ENCODE measurements at places on chromosomes 7 and 10.
A peak's percentile ranks its signal among the peaks of the same experiment; 100 is the strongest.

- DNase-seq: no peak
Measured at GRCh38 chr7:140358412-140359051, 39.8 kb downstream of the SLC37A3 start.

DNA sequence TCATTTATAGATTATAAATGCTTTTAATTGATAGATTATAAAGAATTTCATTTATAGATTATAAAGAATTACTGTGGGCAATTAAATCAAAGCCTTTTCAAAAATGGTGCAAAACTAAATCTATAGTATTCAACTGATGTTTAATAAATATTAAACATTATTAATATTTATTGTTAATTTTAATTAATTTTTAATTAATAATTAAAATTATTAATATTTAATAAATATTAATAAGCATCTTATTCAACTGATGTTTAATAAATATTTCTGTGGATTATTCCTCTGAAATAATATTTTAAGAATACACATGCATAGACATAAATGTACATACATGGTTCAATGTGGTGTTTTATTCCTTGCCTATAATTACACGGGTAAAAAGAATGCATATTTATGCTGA is 346.8 kb downstream of the PCDH15 start:
- DNase-seq: no peak

- no peak for DNase-seq
Measured at GRCh38 chr7:159068893-159069448, 75.7 kb downstream of the VIPR2 start.

- DNase-seq: no peak
Measured at GRCh38 chr7:34486371-34486770, 171.6 kb upstream of the NPSR1 start.

- DNase-seq: no peak
Measured at GRCh38 chr7:5396542-5396941, 27.1 kb downstream of the TNRC18 start.

GRCh38 chr7:134922720-134923704 is 63.3 kb upstream of the AGBL3 start:
- no peak for DNase-seq

DNA sequence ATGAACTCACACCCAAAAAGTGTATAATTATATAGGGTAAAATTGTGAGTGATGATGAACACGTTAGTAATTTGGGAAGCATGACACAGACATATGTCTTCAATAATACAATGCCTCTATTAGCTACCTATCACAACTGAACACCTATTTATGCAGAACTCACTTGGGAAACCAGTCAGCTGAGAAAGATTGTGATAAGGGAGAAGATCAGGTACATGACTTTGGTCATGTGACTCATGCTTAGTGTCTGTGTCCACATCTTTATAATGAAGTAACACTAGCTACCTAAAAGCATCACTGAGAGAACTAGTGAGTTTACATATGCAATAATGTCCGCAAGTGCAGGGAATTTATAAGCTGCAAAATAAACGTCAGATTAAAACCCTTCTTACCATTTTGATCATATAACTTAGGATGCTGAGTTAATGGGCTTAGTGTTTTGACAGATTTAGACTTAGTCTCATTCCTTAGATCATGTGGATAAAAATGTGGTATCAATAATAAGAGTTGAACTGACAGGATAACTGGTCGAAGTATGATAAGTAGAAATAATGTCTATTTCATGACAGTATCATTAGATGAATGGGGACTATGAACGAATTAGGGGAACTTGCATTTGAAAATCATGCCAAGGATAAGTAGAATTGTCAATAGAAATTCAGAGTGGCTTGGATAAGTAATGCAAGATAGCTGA is 11.6 kb downstream of the VWDE start:
- DNase-seq: no peak

- no peak for DNase-seq
Measured at GRCh38 chr10:110511734-110512449, 14.2 kb downstream of the DUSP5 start.

DNA sequence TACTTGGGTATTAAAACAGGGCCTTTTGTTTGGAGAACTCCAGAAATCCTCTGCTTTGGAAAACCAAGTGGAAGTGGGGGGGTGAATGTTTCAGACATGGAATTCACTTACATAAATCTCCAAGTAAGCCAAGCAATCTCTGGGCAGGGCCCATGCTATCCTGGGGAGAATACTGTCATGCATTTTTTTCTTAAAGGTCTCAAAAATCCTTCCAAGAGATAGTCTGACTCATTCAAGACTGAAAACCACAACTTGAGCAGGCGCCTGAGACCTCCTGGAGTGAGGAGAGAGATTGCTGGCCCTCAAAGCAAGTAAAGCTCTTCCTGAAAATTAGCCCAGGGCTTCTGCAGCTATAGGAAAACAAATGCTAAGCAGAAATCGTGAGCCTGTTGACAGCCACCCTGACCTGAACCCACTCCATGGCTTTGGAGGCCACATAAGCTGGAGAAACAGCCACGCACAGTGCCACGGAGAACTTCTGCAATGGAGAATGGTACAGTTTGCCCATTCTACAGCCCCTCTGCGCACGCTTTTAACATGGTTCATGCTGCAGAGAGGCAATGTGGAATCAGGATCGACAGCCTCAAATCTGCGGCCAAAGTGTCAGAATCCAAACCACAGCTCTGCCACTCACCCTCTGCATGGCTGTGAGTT is 203.1 kb upstream of the AUTS2 start:
- no peak for DNase-seq

DNA sequence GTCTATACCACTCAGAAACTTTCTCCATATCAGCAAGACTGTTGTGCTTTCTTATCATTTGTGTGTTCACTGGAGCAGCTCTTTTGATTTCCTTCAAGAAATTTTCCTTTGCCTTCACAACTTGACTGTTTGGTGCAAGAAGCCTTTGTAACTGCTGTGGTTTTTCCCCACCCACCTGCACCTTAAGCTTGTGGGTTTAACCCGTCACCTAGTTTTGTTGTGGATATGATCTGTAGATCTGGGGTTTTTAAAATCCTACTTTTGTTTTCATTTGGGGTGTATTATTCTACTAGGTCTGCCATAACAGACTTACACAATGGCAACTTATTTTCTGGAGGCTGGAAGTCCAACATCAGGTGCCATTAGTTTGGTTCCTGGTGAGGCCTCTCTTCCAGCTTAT is 30.5 kb upstream of the CHST3 start:
- no peak for DNase-seq

- peak; percentile 98 for DNase-seq
Measured at GRCh38 chr7:69962186-69963065, 364.2 kb downstream of the AUTS2 start.

DNA sequence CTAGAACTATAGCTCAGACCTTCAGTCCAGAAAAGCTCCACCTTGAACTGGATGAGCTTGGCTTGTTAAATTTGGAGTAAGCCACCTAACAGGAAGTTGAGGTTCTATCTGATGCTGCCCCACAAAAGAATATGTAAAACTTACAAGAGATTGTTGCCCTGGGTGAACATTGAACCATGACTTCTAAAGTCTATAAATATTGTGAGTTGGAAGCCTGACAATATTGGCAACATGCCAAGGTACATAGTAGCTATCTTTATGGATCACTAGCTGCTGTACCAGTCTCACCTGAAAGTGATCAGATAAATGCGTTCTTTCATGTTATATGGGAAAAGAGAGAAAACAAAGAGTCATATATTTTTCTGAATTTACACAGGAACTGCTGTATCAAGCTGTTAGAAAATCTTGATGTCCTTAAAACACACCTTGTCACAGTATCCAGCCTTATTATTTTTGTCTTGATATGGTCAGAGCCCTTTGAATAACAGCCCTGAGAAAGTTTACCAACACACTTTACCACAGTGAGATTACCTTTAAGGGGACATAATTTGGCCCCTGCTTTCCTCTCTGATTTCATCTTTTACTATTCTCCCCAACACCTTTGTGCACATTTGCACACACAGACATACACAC is 92.0 kb downstream of the LSMEM1 start:
- DNase-seq: peak; percentile 60

GRCh38 chr7:139915268-139915863 is 86.3 kb downstream of the TBXAS1 start:
- no peak for DNase-seq

- DNase-seq: no peak
Measured at GRCh38 chr7:84506151-84506550, 311.6 kb upstream of the SEMA3A start.

- DNase-seq: no peak
Measured at GRCh38 chr7:158344706-158345300, 242.8 kb downstream of the PTPRN2 start.

- DNase-seq: no peak
Measured at GRCh38 chr10:26448706-26449435, 10.7 kb downstream of the APBB1IP start.

DNA sequence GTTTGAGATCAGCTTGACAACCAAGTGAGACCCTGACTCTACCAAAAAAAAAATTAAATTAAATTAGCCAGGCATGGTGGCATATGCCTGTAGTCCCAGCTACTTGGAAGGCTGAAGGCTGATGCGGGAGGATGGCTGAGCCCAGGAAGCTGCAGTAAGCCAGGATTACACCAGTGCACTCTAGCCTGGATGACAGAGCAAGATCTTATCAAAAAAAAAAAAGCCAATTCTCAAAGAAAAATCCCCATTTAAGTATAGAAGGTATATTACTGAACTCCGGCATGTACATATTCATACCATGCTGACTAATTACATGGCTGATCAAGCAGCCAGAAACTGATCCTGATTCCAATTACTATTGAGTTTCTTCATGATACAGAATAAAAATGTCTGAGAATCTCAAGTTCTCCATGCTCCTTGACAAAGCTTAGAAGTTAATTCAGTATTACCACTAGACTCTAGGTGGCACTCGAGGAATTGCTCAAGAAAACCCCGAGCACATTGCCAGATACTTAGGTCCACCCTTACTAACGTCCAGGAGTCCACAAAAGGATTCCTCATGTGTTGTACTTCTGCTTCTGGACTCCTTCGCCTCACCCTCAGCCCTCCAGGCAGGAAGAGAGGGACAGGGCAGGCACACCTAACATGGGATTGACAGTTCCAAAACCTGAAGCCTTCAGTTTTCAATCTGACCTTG is 148.9 kb downstream of the PARD3 start:
- DNase-seq: no peak

GRCh38 chr10:115432188-115432819 is 339.1 kb downstream of the ATRNL1 start:
- DNase-seq: no peak

- DNase-seq: no peak
Measured at GRCh38 chr10:128542659-128543058, 416.4 kb upstream of the MKI67 start.

DNA sequence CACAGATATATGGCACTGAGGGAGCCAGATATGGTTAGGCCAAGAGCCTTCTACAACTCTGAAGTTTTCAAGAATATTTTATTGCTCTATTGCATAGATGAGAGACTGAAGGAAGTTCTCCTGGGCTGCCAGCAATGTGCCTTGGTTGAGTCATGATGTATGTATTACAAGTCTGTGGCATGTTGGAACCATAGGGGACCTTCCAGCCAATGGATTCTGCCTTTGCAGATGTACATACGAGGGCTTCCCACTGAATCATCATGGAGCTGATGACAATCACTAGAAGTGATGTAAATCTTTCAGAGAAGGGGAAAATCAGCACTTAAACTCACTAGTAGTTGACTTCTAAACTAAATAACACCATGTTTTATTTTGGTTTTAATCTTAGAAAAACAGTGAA is 419.5 kb downstream of the PHTF2 start:
- no peak for DNase-seq

- peak; percentile 85 for DNase-seq
Measured at GRCh38 chr7:140696680-140697446, at the start of gene NDUFB2. TSS of gene NDUFB2 (plus strand) at chr7:140696708. CDS start at chr7:140696745, 37 bp downstream.

- DNase-seq: no peak
Measured at GRCh38 chr10:74828946-74829345, 2.5 kb downstream of the KAT6B start.

DNA sequence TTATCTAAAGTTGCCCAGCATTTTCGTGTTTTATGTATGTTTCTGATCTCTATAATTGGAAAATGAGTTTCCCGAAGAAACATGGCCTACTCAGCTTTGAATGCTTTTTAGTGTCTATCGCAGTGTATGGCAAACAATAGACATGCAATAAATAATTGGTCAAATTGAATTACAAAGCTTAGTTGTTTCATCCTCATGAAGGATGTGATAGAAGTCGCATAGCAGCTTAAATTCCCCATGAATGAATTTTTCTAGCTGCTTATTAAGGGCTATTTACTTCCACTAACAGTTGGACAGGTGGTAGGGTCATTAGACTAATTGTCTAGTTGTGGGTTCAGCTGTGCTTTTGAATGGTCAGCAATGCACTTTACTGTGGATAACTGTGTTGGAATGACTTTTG is 467.3 kb upstream of the MBL2 start:
- no peak for DNase-seq

GRCh38 chr10:42755028-42755451 is 27.6 kb upstream of the BMS1 start:
- no peak for DNase-seq

- no peak for DNase-seq
Measured at GRCh38 chr7:129494041-129494440, 8.3 kb upstream of the SMKR1 start.

- no peak for DNase-seq
Measured at GRCh38 chr7:121002757-121003200, 14.3 kb downstream of the CPED1 start.

- no peak for DNase-seq
Measured at GRCh38 chr7:98713165-98713810, 96.2 kb downstream of the NPTX2 start.

GRCh38 chr10:97503406-97503805 is 4.7 kb downstream of the UBTD1 start:
- no peak for DNase-seq

GRCh38 chr10:66349726-66350125 is 576.1 kb upstream of the LRRTM3 start:
- no peak for DNase-seq

GRCh38 chr7:33685981-33686683 is 219.2 kb upstream of the BMPER start:
- DNase-seq: peak; percentile 89

DNA sequence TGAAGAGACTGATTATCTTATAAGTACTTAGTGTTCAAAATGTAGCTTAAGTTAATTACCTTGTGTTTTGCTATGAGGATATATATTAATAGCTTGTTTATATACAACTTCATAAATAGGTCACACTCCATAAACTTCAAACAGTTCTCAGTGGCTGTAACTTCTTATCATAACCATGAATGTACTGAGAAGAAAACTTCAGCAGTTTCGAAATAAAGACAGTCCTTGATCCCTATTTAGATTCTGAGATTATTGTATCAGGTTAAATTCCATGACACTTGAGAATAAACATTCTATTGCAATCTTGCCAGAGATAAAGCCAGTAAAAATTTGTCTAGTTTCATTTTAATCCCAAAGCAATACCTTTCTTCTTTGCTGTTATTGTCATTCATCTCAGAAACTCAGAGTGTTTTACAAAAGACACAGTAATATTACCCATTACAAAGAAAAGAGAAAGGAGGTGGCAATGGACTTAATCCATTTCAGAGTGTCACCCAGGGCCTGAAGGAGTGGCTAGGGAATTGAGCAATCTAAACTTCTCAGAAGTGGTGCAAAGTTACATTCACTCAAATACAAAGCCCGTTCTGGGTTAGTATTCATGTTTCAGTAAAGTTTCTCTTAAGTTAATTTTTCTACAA is 403.6 kb downstream of the SEMA3D start:
- DNase-seq: peak; percentile 3
